Vagina (tissue), 2 donors: ENCODE measurements at places on chromosomes 1 and 21. TPM values are rescaled to one million over a fixed set of nuclear protein-coding genes. Genes with fewer than 3 reads are reported as not detected.

- no peak for DNase-seq
These were observed 479.0 kb downstream of the PTBP2 start for GRCh38 chr1:97200595-97200994.

DNA sequence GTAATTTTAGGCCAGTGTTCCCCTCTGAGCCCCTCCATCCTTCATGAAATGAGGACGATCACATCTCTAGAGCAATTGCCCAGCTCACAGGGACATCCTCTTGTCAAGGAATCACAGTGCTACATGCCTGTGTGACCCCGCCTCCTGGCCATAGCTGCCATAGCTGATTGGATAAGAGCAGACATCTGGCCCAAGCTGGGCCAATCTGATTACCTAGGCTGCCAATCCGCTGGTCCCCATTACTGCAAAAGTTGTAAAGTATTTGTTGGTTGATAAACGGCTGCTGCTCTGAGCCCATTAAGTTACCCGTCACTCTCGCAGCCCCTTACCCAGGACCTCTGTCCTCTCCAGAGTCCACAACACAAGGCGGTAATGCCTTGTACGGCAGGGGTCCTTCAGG is 8.3 kb downstream of the NT5C1A start:
- DNase-seq = no peak

- no peak for DNase-seq
These were observed 26.2 kb upstream of the TADA1 start for GRCh38 chr1:166902279-166902678.

- DNase-seq = no peak
These were observed 257.3 kb downstream of the KCNJ6 start for GRCh38 chr21:37658817-37659458.

GRCh38 chr1:214515544-214516433 is 35.6 kb downstream of the PTPN14 start:
- DNase-seq = no peak

- DNase-seq = no peak
These were observed at the start of gene DISC1 for GRCh38 chr1:231626535-231626950. Gene DISC1, plus strand, starts transcription at chr1:231626790. Its CDS starts 78 bp downstream, at chr1:231626868.

GRCh38 chr1:46580140-46580903 is 23.7 kb downstream of the MKNK1 start:
- DNase-seq = no peak

DNA sequence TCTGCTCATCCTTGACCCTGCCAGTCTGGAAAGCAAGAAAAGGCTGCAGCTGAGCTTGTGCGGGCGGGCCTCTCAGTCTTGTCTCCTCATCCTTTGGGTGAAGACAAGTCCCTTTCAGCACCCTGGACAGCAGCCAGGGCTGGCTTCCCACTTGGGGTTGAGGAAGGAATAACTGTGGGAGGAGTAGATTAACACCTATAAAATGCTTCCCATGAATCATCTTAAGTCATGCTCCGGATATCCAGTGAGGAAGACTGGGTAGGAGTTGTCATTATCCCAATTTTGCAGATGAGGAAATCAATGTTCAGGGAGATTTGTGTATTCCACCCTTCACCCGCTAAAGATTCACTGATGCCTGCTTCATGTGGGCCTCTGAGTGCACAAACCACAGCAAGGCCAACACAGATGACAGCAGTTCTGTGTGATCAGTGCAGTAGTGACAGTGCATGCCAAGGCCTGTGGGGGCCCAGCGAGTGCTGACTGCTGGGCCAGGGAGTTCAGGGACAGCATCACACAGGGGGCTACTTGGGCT is 20.1 kb upstream of the COL16A1 start:
- DNase-seq = no peak

SPATA46 gene
- total RNA-seq = not detected

SLAMF8 gene
- total RNA-seq = 1.5 TPM

PTPRF gene
- 139 TPM for total RNA-seq
